Upper lobe of left lung (tissue), 6 donors: ENCODE measurements at places on chromosomes 11 and 22. TPM values are rescaled to one million over a fixed set of nuclear protein-coding genes. Genes with fewer than 3 reads are reported as not detected.

The TRAF6 gene
- total RNA-seq = 17.5 TPM

The SCUBE2 gene
- total RNA-seq = 2.2 TPM

The OOSP2 gene
- total RNA-seq = not detected

The CYB5R2 gene
- 10.6 TPM for total RNA-seq

The KCNJ5 gene
- 1.5 TPM for total RNA-seq

DNA sequence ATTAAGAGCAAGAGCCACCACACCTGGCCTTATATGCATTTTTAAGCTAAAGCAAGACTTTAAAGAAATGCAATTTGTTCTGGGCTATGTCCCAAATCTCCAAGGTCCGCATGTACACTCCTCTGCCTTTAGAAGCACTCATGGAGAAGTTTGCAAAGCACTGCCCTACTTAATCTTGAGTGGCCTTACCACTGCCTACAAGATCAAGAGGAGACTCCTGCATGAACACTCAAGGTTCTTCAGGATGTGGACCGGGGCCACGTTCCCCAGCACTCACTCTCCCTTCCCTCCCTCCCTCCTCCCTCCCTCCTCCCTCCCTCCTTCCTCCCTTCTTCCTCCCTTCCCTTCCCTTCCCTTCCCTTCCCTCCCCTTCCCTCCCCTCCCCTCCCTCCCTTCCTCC lies 63.2 kb upstream of the HSPA8 start:
- no peaks in the 10 kb centered on the region for H3K27me3 ChIP-seq
- peaks cover 7% of the 10 kb centered on the region for H3K4me1 ChIP-seq
- no peak overlapping the region for H3K4me3 ChIP-seq
- no peaks in the 10 kb centered on the region for H3K36me3 ChIP-seq

- no peak for DNase-seq
- H3K4me1 ChIP-seq = no peaks in the 10 kb centered on the region
- H3K27me3 ChIP-seq = no peaks in the 10 kb centered on the region
- H3K27ac ChIP-seq = peak overlapping the region; percentile 29
- no peak overlapping the region for H3K4me3 ChIP-seq
- H3K36me3 ChIP-seq = no peaks in the 10 kb centered on the region
Measured at GRCh38 chr22:45450921-45451651, 37.6 kb downstream of the RIBC2 start.

DNA sequence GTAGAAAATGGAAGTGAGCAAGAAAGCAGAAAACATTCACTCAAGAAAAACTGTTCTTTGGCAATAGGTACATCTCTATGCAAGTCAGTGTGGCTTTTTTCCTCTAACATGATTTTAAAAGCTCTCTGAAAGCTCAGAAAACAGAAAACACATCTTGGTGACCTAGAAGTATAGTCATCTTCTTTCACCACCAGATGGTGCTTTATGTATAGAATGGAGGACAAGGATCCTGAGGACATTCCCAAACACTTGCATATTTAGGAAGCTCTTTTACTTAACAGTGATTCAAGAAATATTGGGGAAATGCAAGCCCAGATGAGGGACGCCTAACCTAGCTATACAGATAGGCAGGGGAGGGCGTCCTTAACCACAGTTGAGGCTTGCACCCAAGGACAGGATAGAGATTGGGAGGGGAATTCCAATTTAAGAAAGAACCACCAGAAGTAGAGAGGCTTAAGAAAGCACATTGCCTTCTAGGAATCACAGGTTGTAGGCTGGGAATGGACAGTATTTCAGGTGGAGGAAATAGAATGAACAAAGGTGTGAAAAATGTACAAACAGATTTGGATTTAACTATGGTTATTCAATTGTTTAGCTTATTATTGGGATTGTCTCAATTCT lies 13.8 kb upstream of the CCDC81 start:
- DNase-seq = no peak
- no peaks in the 10 kb centered on the region for H3K4me1 ChIP-seq
- no peak overlapping the region for H3K27ac ChIP-seq

GRCh38 chr22:25404928-25405816 lies 159.3 kb upstream of the GRK3 start:
- no peaks in the 10 kb centered on the region for H3K36me3 ChIP-seq
- no peaks in the 10 kb centered on the region for H3K27me3 ChIP-seq

DNA sequence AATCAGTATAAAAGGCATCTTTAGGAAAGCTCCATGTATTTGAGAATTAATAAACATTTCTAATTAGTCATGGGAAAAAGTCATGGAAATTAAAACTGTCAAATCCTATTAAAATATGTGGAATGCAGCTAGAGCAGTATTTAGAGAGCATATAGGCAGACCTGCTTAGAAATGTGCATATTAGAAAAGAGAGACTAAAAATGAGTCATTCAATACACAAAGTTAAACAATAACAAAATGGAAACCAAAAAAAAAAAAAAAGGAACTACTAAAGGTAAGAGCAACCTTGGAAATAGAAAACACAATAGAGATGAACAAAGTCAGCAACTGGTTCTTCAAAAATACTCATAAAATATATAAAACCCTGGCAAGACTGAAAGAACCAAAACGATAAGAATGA lies 59.7 kb upstream of the RASSF10 start:
- DNase-seq = no peak
- no peak overlapping the region for H3K27ac ChIP-seq
- H3K36me3 ChIP-seq = no peaks in the 10 kb centered on the region

DNA sequence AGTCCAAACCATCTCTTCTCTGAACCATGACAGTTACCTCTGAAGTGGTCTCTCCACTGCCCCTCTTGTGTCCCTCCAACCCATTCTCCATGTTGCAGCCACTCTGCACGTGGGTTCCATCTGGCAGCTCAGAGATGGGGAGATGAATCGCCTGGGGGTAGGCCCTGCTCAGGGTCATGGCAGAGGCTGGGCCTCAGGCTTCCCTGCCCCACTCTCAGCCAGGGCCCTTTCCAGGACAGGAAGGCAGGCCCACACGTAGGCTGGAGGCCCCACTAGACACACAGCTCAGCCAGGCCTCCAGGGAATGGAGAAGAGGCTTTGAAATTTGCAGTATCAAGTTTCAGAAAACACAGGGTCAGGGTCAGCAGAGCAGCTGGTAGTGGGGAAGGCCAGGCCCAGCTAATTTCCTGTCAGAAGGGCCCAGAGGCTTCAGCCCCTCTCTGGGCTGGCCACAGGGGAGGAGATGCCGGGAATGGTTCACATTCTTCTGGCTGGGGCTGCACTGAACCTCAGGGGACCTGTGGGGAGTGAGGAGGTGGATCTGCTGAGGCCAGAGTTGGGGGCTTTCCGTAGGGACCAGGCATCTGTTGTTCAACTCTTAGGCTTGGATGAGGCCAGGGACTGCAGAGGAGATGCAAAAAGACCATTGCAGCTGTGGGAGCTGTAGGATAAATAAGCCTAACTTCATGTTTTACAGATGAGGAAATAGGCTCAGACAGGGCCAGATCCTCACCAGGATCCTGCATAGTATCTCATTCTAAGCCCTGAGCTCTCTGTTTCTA lies 101.6 kb downstream of the SWAP70 start:
- no peaks in the 10 kb centered on the region for H3K36me3 ChIP-seq
- no peak for DNase-seq
- no peak overlapping the region for H3K4me3 ChIP-seq
- H3K27ac ChIP-seq = peak overlapping the region; percentile 13
- peaks cover 2% of the 10 kb centered on the region for H3K4me1 ChIP-seq

DNA sequence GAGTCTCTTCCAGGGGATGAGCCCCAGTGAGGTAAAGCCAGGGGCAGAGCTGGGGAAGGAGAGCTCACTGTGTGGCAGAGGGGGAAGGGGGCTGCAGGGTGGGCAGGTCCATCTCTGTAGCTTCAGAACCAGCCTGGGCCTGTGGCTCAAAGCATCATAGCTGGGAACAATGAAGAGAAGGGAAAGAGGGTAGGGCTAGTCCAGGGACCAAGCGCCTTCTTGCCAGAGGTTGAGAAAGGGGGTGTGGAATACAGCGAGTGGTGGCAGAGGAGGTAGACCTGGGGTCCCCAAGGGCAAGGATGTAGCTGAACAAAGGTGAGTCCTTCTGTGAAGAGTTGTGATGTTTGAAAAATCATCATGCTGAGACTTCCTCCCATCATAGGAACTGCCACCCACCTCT lies 1.2 kb upstream of the PLA2G3 start:
- peak overlapping the region; percentile 17 for H3K27ac ChIP-seq
- peaks cover 7% of the 10 kb centered on the region for H3K4me1 ChIP-seq
- H3K27me3 ChIP-seq = no peaks in the 10 kb centered on the region
- no peak overlapping the region for H3K4me3 ChIP-seq
- DNase-seq = no peak

DNA sequence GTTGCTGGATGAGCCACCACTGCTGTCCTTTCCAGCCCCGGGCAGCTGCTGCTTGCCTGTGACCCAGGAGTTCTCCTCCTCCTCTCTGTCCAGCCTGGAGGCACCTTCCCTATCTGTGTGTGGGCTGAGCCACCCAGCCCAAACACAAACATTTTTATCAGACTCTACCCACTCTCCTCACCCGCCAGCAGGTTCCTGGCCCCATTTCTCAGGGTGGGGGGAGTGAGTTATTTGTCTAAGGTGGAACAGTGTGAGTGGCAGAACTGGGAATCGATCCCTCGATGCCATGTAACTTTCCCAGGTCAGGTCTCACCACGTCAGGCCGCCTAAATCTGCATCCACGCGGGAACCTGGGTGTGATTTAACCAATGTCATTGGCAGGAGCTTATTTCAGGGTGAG lies 20.8 kb upstream of the SMIM38 start:
- H3K4me3 ChIP-seq = no peak overlapping the region
- H3K27me3 ChIP-seq = no peaks in the 10 kb centered on the region
- no peaks in the 10 kb centered on the region for H3K36me3 ChIP-seq
- no peak overlapping the region for H3K27ac ChIP-seq

GRCh38 chr11:61119055-61119454 lies 16.8 kb downstream of the CD5 start:
- H3K4me3 ChIP-seq = no peak overlapping the region
- DNase-seq = no peak
- no peaks in the 10 kb centered on the region for H3K27me3 ChIP-seq
- no peaks in the 10 kb centered on the region for H3K4me1 ChIP-seq
- H3K36me3 ChIP-seq = no peaks in the 10 kb centered on the region
- no peak overlapping the region for H3K27ac ChIP-seq

GRCh38 chr22:49092716-49093115 lies 735.0 kb downstream of the BRD1 start:
- no peaks in the 10 kb centered on the region for H3K36me3 ChIP-seq
- no peak overlapping the region for H3K4me3 ChIP-seq
- H3K27me3 ChIP-seq = no peaks in the 10 kb centered on the region
- no peak for DNase-seq
- no peaks in the 10 kb centered on the region for H3K4me1 ChIP-seq

DNA sequence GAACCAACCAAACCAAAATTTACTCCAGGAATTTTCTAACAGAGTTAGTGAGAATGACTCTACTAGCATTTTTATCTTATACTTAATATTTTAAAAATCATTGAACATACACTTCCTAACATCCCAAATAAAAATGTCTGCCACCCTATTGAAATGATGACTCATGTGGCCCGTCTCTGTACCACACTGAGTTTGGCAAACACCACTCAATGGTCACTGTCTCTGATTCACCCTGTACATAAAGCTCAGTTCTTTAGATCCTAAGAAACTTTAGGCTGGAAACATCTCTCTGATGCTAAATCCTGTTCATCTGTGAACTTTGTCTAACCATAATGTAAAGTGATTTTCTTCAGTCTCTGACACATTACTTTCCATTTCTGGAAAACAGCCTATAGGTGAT lies 182.0 kb downstream of the CWF19L2 start:
- no peaks in the 10 kb centered on the region for H3K27me3 ChIP-seq
- no peaks in the 10 kb centered on the region for H3K4me1 ChIP-seq
- H3K27ac ChIP-seq = no peak overlapping the region

GRCh38 chr11:9219572-9219971 lies 45.6 kb downstream of the DENND5A start:
- no peak overlapping the region for H3K4me3 ChIP-seq
- no peak overlapping the region for H3K27ac ChIP-seq
- DNase-seq = no peak
- H3K4me1 ChIP-seq = no peaks in the 10 kb centered on the region

GRCh38 chr22:43275545-43276317 lies 67.4 kb downstream of the SCUBE1 start:
- H3K4me1 ChIP-seq = peaks cover 9% of the 10 kb centered on the region
- DNase-seq = no peak
- no peaks in the 10 kb centered on the region for H3K27me3 ChIP-seq
- no peak overlapping the region for H3K4me3 ChIP-seq

- H3K4me1 ChIP-seq = no peaks in the 10 kb centered on the region
- no peaks in the 10 kb centered on the region for H3K36me3 ChIP-seq
- no peak overlapping the region for H3K27ac ChIP-seq
- no peaks in the 10 kb centered on the region for H3K27me3 ChIP-seq
- DNase-seq = no peak
Measured at GRCh38 chr11:9030601-9031000, 26.8 kb upstream of the NRIP3 start.

DNA sequence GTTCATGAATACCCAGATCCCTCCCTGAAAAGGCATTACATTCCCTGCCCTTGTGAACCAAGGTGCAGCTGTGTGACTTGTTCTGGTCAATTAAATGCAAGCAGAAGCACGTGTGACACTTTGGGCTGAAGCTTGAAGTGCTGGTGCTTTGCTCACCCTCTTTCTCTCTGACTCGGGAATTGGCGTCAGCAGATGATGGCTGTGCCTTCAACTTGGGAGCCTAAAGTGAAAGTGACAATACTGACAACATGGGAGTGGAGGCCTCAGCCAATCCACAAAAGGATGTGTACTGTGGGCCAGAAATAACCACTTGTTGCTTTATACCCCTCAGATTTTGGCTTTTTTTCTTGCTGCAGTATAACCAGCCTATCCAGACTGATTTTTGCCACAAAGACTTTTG lies 148.3 kb upstream of the THY1 start:
- H3K4me1 ChIP-seq = no peaks in the 10 kb centered on the region
- no peak overlapping the region for H3K4me3 ChIP-seq
- no peaks in the 10 kb centered on the region for H3K36me3 ChIP-seq
- DNase-seq = no peak
- H3K27me3 ChIP-seq = no peaks in the 10 kb centered on the region

DNA sequence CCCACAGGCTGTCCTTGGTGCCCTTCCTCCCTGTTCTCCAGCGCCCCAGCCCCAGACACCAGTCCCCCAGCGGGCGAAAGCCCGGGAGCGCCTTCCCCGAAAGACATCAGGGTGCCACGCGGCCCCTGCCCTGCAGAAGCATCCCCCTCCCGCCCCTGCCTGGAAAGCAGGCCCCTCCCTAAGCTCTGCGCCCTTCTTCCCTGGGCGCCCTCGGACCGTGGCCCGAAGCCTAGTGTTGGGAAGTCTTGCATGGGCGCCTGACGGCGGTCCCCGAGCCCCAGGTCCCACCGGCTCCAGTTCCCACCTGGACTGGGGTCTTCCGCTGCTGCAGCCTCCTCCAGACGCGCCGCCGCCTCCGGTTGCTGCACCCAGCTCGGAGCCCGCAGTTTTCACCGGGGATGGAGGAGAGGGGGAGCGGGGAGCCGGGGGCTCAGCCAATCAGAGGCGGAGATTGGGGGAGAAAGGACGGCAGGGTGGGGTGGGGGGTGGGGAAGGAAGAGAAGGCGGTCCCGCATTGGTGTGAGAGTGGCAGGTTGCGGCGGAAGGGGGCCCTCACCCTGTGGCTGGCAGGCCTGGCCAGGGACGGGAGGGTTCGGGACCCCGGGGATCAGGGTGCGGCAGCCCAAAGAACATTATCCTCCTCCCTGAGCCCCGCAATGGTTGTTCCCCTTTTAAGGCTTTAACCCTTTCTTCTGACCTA lies at the start of gene THY1:
Gene THY1, minus strand, starts transcription at position 364 of the 700 bp plus-strand sequence. CDS start 2,267 bp downstream, outside the sequence.
- no peak for DNase-seq
- H3K4me3 ChIP-seq = peak within 1 kb of the TSS; percentile 31
- no peak within 1 kb of the TSS for H3K27ac ChIP-seq
- H3K36me3 ChIP-seq = no peaks in the 10 kb centered on the region
- no peaks in the 10 kb centered on the region for H3K27me3 ChIP-seq
